ENCODE measurements at places on chromosomes 7 and 10.

DNA sequence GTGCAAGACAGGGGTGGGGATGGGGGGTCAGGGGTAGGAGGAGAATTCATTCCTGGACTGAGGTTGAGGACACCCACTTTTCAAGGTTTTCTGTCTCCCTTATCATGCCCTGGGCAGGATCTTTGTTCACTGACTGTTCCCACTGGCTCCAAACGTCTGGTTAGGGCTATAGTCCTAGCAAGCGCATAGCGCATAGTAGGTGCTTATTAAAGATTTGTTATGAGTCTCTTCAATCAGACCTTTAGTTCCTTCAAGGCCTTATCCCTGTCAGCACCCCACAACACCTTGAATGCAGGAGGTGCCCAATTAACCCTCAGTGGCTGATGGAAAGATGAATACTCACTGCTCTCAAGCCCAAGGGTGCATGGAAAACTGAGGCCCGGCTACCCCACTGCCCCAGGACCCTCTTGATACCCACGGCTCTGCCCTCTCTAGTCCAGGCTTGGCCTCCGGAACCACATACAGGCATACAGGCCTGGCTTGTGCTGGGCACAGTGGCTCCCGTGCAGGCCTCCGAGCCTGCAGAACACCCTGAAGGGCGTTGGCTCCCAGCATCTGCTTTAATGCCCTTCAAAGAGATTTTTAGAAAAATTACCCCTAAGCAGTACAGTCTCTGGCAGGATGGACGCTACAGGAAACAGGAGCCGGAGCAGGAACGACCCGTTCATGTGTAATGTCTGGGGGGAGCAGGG, 177.7 kb downstream of the SH3PXD2A start:
- DNase-seq: no peak

DNA sequence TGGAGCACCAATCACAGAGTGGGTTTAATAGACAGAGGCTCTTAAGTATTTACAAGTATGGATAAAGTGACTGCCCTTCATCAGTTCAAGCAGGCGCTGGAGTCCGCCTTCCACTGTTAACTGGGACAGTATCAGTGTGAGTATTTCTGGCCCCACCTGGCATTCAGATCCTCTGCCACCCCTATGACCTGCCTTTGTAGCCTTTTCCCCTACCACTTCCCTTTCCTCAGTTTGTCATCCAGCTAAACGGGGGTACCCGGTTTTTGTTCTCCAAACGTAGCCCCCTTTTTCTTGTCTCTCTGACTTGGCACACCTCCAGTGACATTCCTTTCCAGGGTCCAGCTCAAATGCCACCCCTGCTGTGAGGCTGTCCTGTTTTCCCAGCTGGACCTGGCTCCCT, 134.4 kb downstream of the SNX10 start:
- DNase-seq: no peak

- DNase-seq: no peak
These were observed 10.1 kb upstream of the GGCT start for GRCh38 chr7:30514776-30515175.

DNA sequence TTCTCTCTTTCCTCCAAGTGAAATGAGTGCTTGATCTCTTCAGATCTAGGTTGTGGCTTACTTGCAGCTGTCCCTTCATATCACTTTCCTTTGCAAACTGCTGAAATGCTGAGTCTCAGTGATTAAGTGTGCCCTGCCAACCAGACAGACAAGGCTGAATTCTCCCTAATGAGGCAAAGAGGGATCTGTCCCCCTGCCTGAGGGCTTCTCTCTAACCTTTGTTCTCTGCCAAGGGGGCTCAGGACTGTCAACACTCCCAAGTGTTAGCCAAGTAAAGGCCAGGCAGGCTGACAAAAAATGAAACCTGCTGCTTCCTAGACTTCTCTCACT, at the start of gene MSS51:
TSS of gene MSS51 (minus strand) at position 24 of the 330 bp plus-strand sequence. CDS start 5,277 bp downstream, outside the sequence.
- DNase-seq: no peak

DNA sequence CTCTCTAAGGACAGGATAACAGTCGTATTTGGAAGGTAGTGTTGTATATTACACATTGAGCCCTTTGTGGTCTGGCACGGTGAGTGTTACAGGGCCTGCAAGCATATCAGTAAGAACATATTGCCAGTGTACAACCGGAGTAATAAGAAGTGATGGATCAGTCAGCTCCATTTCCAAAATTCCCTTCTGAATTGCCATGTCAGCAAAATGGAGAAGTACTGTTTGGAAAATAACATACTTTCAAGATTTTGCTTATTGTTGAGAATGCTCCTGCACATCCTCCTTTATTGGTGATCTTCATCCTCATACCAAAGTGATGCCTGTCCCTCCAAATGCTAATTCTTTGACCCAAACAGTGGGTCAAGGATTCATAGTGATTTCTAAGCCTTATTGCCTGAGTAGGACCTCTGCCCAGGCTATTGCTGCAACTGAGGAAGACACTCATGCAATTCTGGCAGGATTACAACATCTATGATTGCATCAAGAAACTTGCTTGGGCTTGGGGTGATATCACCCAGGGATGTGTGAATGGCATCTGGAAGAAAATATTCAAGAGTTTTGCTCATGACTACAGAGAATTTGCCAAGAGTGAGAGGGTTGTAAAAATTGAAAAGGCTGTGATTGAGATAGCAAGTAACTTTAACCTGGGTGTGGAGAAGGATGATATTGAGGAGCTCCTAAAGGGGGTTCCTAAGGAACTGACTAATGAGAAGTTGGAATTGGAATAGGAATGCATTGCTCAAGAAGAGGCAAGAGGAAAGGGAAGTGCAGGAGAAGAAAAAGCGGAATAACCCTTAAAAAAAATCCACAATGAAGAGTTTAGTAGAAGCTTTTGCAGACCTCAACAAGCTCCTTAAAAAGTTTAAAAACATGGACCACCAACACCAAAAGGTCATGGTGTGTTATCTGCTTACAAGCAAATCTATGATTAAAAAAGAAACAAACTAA, 452.2 kb upstream of the SORCS1 start:
- no peak for DNase-seq

DNA sequence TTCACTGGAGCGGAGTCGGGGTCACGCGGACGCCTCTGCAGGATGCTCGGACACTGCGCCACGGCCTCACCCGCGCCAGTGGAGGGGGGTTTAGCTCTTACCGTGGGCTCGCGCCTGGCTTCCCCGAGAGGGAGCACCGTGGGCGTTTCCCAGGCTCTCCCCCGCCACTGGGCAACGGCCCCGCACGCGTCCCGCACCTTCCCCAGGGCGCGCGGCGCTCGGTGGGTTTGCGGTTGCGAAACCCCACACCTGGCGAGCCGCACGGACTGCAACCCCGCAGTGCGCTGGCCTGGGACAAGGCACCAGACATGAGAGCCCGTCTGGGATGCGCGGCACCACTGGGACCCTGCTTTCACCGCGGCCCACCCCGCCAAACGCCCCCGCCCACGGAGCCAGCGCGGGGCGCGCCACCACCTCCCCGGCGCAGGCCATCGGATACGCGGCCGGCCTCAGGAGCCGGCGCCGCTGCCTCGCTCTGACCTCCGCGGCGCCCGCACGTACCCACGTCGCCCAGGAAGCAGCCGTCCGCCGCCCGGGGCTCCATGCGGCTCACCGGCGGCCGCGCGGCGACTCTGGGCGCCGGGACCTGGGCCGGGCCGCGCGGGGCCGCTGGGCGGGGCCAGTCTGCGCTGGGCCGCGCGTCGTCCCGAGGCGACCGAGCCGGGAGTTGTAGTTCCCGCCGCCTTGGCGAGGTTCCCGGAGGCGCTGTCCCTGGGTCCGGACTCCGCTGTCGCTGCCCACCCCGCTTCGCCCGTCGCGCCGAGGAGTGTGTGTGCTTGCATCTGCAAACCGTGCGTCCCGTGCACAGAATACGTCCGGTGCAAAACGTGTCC, at the start of gene ASB13:
TSS of gene ASB13 (minus strand) at position 588 of the 833 bp plus-strand sequence. CDS start at position 544, 44 bp downstream.
- no peak for DNase-seq

DNA sequence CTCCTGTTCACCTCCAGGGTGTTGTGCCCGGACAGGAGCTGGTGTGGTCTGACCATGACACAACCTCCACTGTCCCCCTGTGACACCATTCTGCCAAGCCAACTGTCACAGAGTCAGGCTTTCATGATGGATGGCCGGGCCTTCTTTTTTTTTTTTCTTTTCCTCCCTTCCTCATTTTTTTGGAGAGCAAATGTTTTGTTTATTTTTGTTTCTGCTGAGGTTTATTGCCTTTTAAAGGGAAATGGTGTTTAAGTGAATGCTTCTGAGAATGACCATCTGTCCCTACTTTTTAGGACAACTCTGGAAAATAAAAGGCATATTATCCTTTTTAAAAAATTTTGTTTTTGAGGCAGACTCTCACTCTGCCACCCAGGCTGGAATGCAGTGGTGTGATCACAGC, 115.1 kb upstream of the NPS start:
- DNase-seq: no peak

- no peak for DNase-seq
These were observed 56.3 kb upstream of the BMPER start for GRCh38 chr7:33849004-33849403.

DNA sequence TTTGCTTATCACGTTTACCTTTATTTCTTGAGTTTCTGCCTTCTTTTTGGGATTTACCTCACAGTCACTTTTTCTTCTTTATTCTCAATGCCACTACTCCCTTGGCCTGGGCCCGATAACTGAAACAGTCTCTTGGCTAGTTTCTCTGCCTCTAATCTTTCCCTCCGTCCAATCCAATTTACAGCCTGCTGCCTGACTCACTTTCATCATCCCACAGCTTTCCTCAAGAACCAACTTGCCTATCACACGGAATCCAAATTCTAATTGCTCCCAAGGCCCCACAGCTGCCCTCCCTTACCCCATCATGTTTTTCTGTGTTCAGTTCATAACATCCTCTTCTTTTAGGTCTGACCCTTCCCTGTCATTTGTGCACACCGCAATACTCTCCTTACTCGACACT, 121.4 kb downstream of the HIPK2 start:
- no peak for DNase-seq

- DNase-seq: no peak
These were observed 4.3 kb downstream of the ADCY1 start for GRCh38 chr7:45578467-45578866.

DNA sequence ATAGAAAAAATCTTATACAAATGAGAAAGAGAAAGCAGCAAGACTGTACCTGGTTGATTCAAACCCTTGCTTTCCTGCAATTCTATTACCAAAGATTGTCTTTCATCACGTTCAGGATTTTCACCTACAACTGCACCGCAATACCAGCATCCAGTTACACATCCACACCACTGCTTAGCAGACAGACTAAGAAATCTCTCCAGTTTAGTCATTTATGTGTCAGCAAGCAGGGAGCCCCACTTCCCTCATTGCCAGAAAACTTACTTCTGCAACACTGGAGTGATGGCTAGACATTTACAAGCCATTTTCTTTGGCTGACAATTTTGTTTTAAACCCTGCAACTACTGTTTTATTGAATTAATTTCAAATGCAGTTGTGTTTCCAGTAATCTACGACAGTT, 359.6 kb upstream of the MEOX2 start:
- DNase-seq: no peak

- no peak for DNase-seq
These were observed 256.4 kb downstream of the TRIL start for GRCh38 chr7:28701731-28702130.

GRCh38 chr7:6227294-6227846, 45.1 kb downstream of the CYTH3 start:
- DNase-seq: no peak

- DNase-seq: no peak
These were observed 1.0 kb upstream of the PLXDC2 start for GRCh38 chr10:19815036-19815730.

DNA sequence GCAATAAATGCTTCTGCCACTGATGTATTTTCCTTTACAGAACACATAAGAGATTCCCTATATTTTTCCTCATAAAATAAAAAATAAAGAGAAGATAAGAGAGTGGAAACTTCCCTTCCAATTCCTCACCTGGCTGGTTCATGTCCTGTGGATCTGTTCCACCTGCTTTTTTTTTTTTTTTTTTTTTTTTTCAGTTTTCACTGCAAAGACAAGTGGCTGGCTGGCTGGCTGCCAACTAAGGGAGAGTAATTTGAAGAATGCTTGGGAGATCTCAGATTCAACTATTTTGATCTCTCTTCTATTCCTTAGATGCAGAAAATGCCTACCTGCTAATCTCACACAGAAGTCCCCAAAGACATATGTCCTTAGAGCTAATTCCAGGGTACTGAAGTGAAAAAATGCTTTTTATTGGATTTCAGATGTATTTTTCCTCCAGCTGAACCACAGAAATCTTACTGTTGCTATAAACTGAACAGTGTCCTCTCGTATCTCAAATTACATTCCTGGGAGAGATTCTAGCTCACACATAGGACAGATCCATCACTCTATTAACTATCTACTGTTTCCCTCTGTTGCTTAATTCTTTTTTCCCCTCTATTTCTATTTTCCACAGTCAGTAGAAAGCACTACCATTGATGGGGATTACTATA, 120.8 kb downstream of the NRCAM start:
- DNase-seq: no peak

- DNase-seq: no peak
These were observed 355.6 kb upstream of the NUPR2 start for GRCh38 chr7:56471811-56472210.

DNA sequence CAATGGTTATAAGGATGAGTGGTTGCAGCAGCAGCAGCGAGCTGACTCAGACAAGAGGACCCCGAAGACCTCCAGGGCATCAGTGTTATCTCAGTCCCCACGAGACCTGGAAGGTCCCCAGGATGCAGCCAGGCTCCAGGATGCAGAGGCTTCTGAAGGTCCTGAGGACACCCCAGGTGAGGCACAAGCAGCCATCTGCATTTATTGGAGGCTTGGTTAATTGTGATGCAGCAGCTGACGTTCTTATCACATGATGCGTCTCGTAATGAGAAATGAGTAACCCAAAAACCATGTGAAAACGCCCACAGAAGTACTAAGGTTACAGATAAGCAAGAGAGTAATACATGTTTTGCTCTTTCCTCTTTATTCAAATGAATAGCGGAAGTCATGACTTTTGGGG, 17.4 kb downstream of the C7orf57 start:
- DNase-seq: no peak

GRCh38 chr7:16795624-16796023, 9.2 kb downstream of the AGR2 start:
- no peak for DNase-seq

DNA sequence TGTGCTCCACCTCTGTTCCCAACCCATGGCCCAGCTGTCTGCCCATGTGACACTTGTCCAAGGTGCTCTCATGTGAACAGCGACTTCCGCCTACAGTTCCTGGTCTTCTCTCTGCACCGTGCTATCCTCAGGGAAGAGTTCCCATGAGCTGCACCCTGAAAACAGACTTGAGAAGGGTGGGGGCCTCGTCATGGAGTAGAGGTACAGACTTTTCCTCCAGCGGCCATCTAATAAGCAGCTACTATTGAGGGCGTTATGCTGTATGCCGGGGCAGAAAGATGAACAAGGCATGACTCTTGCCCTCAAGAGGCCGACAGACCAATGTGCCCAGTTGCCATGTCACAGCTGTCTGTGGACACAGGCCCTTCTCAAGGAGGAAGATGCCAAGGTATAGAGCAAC, 25.4 kb upstream of the LYZL1 start:
- no peak for DNase-seq

All from central memory CD8-positive, alpha-beta T cell (primary cell).